ENCODE measurements at places on chromosomes 16 and 17.

DNA sequence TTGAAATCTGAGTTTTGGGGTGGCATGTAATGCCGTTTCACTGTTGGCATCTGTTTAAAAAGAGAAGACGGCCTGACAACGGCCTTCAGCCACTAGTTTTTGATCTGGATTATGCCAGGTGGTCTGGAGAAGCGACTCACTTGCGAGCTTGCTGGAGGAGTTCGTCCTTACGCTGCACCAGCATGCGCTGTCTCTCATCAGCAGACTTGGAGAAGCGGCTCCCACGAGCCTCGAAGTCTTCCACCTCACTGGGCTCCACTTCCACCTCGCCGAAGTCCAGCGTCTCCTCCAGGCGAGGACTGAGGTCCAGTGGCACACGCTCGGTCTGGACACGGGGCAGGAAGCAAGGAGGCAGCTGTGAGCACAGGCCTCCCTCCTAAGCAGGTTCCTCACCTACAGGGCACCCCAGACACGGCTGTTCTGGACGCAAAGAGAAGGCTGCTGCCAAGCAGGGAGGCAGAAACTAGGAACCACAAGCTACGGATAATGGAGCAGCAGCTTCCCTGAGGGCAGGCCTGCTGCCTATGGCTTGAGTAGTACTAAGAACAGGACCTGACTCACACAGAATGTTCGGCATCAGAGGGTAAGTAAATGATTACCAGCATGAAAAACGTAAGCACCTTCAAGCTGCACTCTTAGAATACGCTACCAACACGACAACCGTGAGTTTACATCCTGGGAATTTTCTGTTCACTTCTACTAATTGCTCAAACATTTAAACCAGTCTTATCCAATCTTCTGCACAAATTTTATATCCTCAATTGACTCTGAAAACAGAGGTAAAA is 61.4 kb downstream of the AMFR start:
- no peaks in the 10 kb centered on the region for H3K4me1 ChIP-seq
- peaks cover 13% of the 10 kb centered on the region for H3K36me3 ChIP-seq
- no peak for DNase-seq
- no peak overlapping the region for H3K27ac ChIP-seq
- no peaks in the 10 kb centered on the region for H3K27me3 ChIP-seq

GRCh38 chr16:9650284-9650683 is 531.9 kb downstream of the GRIN2A start:
- H3K36me3 ChIP-seq: no peaks in the 10 kb centered on the region
- no peak overlapping the region for H3K4me3 ChIP-seq
- no peak for DNase-seq
- H3K27me3 ChIP-seq: peaks cover 9% of the 10 kb centered on the region

DNA sequence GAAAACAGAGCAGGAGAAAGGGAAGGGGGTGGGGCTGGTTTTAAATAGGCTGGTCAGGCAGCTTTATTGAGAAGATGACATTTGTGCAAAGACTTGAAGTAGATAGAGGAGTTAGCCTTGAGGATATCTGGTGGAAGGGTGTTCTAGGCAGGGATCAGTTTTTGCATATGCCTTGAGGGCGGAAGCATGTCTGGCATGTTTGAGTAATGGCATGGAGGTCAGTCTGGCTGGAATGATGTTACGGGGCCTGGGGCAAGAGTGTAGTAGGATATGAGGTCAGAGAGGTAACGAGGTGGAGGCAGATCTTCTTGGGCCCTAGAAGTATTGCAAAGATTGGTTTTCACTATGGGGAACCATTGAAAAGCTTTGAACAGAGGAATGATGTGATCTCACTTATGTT is 4.8 kb downstream of the RABEP1 start:
- no peak for DNase-seq
- H3K27ac ChIP-seq: no peak overlapping the region
- H3K27me3 ChIP-seq: no peaks in the 10 kb centered on the region
- H3K4me3 ChIP-seq: no peak overlapping the region
- H3K4me1 ChIP-seq: peaks cover 13% of the 10 kb centered on the region

- H3K27ac ChIP-seq: no peak within 1 kb of the TSS
- no peaks in the 10 kb centered on the region for H3K27me3 ChIP-seq
- no peak within 1 kb of the TSS for H3K4me3 ChIP-seq
- H3K4me1 ChIP-seq: no peaks in the 10 kb centered on the region
- H3K36me3 ChIP-seq: no peaks in the 10 kb centered on the region
- DNase-seq: no peak
These were observed at the start of gene CCL2 for GRCh38 chr17:34254651-34255380. TSS of gene CCL2 (plus strand) at chr17:34255285. CDS start at chr17:34255350, 65 bp downstream.

DNA sequence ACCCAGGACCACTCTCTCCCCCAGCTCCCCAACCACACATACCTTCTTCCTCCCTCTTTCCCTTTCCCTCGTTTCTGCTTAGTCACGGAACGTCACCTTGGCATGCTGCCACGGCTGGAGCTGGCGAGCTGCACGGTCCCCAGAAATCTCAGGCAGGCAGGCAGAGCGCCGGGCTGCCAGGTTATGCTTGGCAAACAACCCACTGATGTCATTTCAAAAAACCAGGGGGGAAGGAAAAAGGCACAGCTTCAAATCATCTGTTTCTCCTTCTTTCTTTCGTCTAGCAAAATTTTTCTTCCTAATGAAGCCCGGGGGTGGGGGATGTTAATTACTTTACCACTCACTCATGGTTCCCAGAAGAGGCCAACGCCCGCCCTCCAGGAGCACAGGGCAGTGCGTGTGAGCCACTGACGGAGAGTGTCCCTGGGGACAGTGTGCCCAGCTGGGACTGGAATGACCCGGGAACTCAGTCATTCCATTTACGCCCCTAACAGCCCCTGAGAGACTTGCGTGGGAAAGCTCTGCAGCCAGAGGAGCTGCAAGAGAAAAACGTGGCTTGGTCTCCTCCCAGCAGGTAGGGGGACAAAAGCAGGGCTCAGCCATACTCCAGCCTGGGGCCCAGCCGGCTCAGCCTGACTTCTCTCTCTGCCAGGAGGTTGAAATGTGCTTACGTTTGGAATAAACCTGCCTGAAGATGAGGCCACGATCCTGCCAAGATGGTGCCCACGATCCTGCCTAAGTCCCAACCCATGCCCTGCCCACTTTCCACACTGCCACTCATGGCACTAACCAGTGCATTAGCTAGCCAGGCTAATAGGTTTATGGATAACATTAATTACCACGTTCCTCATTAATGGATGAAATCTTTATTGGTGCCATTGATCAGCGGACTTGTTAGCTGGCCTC is 198.9 kb downstream of the ZFHX3 start:
- H3K27ac ChIP-seq: peak overlapping the region; percentile 33
- no peaks in the 10 kb centered on the region for H3K27me3 ChIP-seq
- no peaks in the 10 kb centered on the region for H3K36me3 ChIP-seq
- H3K4me3 ChIP-seq: peak overlapping the region; percentile 40

DNA sequence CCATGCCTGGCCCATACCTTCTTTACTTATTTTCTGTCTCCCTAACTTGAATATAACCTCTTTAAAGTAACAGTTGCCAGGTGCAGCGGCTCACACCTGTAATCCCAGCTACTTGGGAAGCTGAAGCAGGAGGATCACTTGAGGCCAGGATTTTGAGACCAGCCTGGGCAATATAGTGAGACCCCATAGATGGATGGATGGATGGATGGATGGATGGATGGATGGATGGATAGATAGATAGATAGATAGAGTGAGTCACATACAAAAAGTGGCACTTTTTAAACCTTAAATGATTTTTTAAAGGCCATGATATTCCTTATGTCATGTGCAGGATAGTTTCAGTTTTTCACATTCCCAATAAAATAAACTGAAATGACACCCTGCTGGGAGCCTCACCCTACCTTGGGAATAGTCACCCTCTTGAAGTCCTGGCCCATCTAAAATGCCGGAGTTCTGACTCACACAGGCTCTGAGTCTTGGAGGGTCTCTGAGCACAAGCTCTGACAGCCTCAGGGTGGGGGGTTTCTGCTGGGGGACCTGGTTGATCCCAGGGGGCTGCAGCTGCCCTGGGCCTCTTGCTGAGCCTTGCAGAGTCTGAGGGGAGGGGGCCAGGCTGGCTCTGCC is 26.2 kb downstream of the CPNE2 start:
- no peaks in the 10 kb centered on the region for H3K27me3 ChIP-seq
- no peak for DNase-seq
- H3K36me3 ChIP-seq: no peaks in the 10 kb centered on the region
- H3K27ac ChIP-seq: no peak overlapping the region

- no peak for DNase-seq
- no peak overlapping the region for H3K4me3 ChIP-seq
- H3K36me3 ChIP-seq: no peaks in the 10 kb centered on the region
These were observed 59.6 kb upstream of the IL34 start for GRCh38 chr16:70586731-70587130.

DNA sequence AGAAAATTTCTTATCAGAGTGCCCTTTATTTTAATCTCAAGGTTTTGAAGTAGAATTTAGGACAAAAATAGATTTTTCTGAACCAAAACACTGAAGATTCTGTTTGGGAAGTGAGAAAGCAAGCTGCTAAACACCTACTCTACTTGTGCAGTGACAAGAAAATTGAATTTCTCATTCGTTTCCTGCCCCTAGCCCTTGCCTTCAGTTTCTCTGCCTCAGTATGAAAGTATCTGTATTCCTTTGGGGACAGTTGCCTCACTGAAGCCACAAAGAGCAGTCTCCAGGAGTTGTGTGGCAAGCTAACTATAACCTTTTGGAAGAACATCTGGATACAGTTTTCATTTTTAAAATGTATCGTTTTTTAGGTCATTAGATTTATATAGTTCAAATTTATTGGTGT is 19.7 kb downstream of the MOSMO start:
- peak overlapping the region; percentile 92 for H3K27ac ChIP-seq
- no peak for DNase-seq
- no peak overlapping the region for H3K4me3 ChIP-seq
- H3K27me3 ChIP-seq: no peaks in the 10 kb centered on the region

GRCh38 chr17:56896968-56897359 is 16.9 kb downstream of the TRIM25 start:
- H3K4me3 ChIP-seq: no peak overlapping the region
- H3K27ac ChIP-seq: no peak overlapping the region
- DNase-seq: no peak
- peaks cover 4% of the 10 kb centered on the region for H3K4me1 ChIP-seq
- no peaks in the 10 kb centered on the region for H3K27me3 ChIP-seq

DNA sequence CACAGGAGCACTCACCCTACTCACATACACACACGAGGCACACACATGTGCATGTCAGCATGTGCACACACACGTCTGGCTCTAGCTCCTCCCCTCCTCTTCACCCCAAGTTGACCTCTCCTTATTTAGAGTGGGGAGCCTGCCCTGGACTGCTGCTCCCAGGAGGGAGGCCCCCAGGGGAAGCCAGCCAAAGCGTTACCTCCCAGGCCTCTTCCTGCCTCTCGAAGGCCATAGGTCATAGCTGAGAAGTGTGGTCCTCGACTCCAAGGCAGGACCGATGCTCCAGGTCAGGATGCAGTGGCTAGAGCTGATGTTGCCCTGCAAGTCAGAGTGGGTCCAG is 18.8 kb downstream of the POLR3K start:
- H3K27me3 ChIP-seq: no peaks in the 10 kb centered on the region
- H3K36me3 ChIP-seq: no peaks in the 10 kb centered on the region
- peaks cover 7% of the 10 kb centered on the region for H3K4me1 ChIP-seq
- no peak for DNase-seq
- H3K27ac ChIP-seq: no peak overlapping the region
- no peak overlapping the region for H3K4me3 ChIP-seq

- DNase-seq: no peak
- peaks cover 8% of the 10 kb centered on the region for H3K4me1 ChIP-seq
- no peak overlapping the region for H3K27ac ChIP-seq
- no peak overlapping the region for H3K4me3 ChIP-seq
- H3K36me3 ChIP-seq: no peaks in the 10 kb centered on the region
These were observed 913 bp downstream of the SLC13A5 start for GRCh38 chr17:6712058-6712853.

DNA sequence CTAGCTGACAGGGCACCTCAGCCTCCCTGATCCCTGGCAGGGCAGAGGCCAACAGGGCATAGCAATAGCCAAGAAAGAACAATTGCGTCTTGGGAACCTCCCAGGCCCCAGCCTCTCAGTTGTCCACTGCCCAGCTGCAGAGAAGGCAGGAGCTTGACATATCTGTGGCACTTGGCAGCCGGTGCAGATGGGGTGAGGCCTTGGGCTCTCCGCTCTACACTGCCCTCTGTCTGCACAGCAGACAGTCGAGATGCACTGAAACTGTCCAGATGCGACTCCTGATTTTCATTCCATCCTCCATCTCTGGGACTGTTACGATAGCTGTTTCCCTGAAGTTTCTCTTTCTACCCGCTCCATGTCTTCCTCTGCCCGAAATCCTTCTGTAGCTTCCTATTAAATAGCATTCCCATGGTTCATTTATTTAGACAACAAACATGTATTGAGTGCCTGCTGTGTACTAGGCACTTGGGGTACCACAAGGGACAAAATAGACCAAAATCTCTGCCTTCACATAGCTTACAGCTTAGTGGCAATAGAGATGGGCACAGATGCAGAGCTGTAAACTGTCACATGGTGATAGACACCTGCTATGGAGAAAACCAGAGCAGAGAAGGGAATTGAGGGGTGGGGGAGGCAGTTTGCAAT is 3.3 kb downstream of the POLR3E start:
- H3K27me3 ChIP-seq: no peaks in the 10 kb centered on the region
- H3K4me1 ChIP-seq: peaks cover 19% of the 10 kb centered on the region
- no peak overlapping the region for H3K27ac ChIP-seq
- no peak overlapping the region for H3K4me3 ChIP-seq

Measured in HCT116 (cell line).